Astrocyte of the spinal cord (primary cell): ENCODE measurements at places on chromosomes 11 and 22.

DNA sequence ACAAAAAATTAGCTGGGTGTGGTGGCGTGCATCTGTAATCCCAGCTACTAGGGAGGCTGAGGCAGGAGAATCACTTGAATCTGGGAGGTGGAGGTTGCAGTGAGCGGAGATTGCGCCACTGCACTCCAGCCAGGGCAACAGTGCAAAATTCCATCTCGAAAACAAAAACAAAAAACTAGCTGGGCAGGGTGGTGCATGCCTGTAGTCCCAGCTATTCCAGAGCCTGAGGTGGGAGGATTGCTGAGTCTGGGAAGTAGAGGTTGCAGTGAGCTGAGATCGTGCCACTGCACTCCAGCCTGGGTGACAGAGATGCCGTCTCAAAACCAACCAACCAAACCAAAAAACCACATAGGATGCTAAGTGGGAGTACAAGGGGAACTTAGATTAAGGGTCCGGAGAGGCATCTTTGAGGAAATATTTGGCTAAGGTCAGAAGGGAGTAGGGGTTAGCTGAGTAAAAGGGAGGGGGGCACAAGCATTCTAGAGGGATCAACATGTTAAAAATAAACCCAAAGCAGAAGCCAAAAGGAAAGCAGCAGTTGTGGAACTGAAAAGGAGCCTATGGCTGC lies 10.2 kb downstream of the PHF5A start:
- no peak for DNase-seq

DNA sequence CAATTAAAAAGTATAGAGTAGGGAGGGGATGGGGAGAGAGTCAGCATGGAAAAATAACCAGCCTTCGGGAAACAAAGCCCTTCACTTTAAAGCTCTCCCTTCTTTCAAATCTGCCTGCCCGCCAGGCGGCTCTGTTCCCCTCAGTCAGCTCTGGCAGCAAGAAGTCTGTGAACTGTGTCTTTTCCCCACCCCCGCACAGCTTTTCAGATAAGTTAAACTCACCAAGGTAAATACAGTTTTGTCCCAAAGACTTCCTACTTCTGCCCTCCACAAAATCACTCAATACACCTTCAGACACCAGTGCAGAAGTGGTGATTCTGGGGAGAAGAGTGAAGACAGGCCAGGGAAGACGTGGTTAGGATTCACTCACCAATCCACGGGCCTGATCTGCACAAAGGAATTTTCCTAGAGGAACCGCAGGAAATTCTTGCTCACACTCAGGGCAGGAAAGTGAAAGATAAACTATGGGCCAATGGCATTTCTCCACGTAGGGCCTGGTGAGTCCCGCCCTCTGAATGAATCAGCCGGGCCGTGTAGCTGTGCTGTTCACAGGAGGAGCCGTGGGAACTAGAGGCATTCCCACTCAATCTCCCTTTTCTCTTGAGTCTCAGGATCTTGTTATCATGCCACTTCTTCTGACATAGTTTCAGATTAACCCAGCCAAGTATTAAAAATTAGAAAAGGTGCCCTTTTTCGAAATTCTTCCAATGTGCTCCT lies at the start of gene TRIM5:
Gene TRIM5, minus strand, starts transcription at position 429 of the 717 bp plus-strand sequence. CDS start 4,897 bp downstream, outside the sequence.
- DNase-seq, result peak; percentile 98

GRCh38 chr11:65593518-65594414 lies 1.8 kb downstream of the KCNK7 start:
- DNase-seq, result no peak

- DNase-seq, result no peak
These were observed 192.8 kb upstream of the B3GAT1 start for GRCh38 chr11:134604886-134605285.

DNA sequence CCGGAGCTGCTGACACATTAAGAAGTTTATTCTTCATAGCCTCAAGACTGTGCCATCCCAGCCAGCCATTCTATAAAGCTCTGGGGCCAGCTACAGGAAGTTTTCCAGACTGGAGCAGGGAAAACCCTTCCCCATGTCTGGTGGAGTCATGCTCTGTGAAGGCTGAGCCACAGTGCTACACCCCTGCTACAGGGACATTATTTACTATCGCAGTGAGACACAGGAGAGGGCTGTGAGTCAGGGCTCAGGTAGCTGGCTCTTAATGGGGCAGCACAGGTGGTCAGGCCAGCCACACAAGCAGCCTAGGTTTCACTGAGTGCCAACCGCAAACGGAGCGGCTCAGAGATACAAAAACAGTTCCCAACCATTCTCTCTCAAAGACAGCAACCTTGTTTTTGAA lies 12.1 kb downstream of the HPS4 start:
- peak; percentile 79 for DNase-seq

GRCh38 chr11:12185106-12185690 lies 74.8 kb downstream of the MICAL2 start:
- DNase-seq, result no peak

- peak; percentile 31 for DNase-seq
These were observed 69.1 kb downstream of the FCHSD2 start for GRCh38 chr11:73072935-73073481.

- DNase-seq, result no peak
These were observed 27.3 kb downstream of the SCGB1A1 start for GRCh38 chr11:62446091-62446490.

DNA sequence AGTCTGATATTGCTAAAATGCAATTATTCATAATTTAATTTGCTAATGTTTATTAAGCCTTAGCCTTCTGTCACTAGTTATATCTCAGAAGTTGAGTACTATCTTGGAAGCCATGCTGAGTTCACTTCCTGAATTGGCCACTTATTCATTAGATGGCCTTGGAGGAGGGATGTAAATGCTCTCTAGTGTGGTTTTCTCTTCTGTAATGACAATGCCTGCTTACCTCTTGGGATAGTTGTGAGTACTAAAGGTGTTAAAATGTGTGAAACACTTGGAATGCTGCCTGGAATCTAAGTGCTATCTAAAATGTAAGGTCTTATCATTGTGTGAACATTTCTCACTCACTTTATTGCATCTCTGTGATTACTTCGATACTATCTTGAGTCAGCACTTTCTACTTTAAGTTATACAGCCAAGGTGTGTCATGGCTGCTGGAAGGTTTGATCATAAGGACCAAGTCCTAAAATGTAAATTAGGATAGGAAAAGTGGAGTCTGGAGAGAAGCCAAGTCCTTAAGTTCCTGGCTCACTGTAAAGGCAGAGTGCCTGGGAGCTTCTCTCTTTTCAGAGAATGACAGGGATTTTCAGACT lies 12.4 kb downstream of the GLYATL2 start:
- peak; percentile 23 for DNase-seq
